ENCODE measurements at places on chromosomes 3 and 15.

- peaks cover 6% of the 10 kb centered on the region for H3K36me3 ChIP-seq
- H3K27me3 ChIP-seq = no peaks in the 10 kb centered on the region
- peak; percentile 94 for DNase-seq
- H3K4me3 ChIP-seq = peak within 1 kb of the TSS; percentile 100
- peak within 1 kb of the TSS; percentile 67 for H3K27ac ChIP-seq
- no peaks in the 10 kb centered on the region for H3K4me1 ChIP-seq
Observed at GRCh38 chr3:48188266-48189201, at the start of gene CDC25A. TSS of gene CDC25A (minus strand) at chr3:48188417. CDS start at chr3:48187947, 470 bp downstream.

GRCh38 chr3:148532326-148532725, 165.4 kb upstream of the AGTR1 start:
- H3K27ac ChIP-seq = no peak overlapping the region
- H3K4me1 ChIP-seq = no peaks in the 10 kb centered on the region
- H3K36me3 ChIP-seq = no peaks in the 10 kb centered on the region
- H3K4me3 ChIP-seq = no peak overlapping the region
- H3K27me3 ChIP-seq = no peaks in the 10 kb centered on the region

GRCh38 chr15:95009635-95010034, 778.3 kb downstream of the MCTP2 start:
- DNase-seq = no peak
- no peak overlapping the region for H3K27ac ChIP-seq
- H3K36me3 ChIP-seq = no peaks in the 10 kb centered on the region
- no peak overlapping the region for H3K4me3 ChIP-seq
- no peaks in the 10 kb centered on the region for H3K27me3 ChIP-seq

GRCh38 chr3:14141602-14142341, 16.9 kb downstream of the TMEM43 start:
- peaks cover 57% of the 10 kb centered on the region for H3K36me3 ChIP-seq
- peaks cover 18% of the 10 kb centered on the region for H3K4me1 ChIP-seq
- H3K27me3 ChIP-seq = no peaks in the 10 kb centered on the region
- no peak overlapping the region for H3K27ac ChIP-seq
- H3K4me3 ChIP-seq = no peak overlapping the region
- DNase-seq = no peak

DNA sequence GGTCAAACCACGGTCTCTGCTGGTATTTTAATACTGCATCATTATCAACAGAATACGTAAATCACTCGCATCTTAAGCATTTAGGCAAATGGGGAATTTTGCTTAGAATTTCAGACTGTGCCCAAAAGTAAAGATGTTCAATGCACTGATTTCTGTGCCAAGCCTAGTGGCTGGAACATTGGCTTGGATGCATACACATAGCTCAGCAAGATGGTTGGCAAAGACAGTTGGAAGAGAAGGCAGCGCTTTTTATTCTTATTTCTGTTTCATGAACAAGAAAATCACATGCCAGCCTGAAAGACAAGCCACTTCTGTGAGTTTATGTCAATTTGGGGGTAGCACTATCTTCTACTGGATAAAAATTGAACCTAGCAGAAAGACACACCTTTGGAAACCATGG, 15.1 kb downstream of the MECOM start:
- no peaks in the 10 kb centered on the region for H3K27me3 ChIP-seq
- DNase-seq = no peak
- no peak overlapping the region for H3K4me3 ChIP-seq
- no peaks in the 10 kb centered on the region for H3K4me1 ChIP-seq

GRCh38 chr3:52809662-52810377, 15.2 kb downstream of the ITIH3 start:
- H3K4me3 ChIP-seq = peak overlapping the region; percentile 15
- no peak for DNase-seq
- H3K4me1 ChIP-seq = no peaks in the 10 kb centered on the region
- H3K36me3 ChIP-seq = no peaks in the 10 kb centered on the region

- H3K27me3 ChIP-seq = no peaks in the 10 kb centered on the region
- H3K4me3 ChIP-seq = no peak overlapping the region
- no peaks in the 10 kb centered on the region for H3K4me1 ChIP-seq
- no peaks in the 10 kb centered on the region for H3K36me3 ChIP-seq
- H3K27ac ChIP-seq = no peak overlapping the region
Observed at GRCh38 chr3:77595371-77595870, 555.5 kb downstream of the ROBO2 start.

GRCh38 chr3:119589102-119589773, 8.4 kb upstream of the PLA1A start:
- H3K4me3 ChIP-seq = no peak overlapping the region
- no peaks in the 10 kb centered on the region for H3K4me1 ChIP-seq
- no peaks in the 10 kb centered on the region for H3K27me3 ChIP-seq
- no peaks in the 10 kb centered on the region for H3K36me3 ChIP-seq

DNA sequence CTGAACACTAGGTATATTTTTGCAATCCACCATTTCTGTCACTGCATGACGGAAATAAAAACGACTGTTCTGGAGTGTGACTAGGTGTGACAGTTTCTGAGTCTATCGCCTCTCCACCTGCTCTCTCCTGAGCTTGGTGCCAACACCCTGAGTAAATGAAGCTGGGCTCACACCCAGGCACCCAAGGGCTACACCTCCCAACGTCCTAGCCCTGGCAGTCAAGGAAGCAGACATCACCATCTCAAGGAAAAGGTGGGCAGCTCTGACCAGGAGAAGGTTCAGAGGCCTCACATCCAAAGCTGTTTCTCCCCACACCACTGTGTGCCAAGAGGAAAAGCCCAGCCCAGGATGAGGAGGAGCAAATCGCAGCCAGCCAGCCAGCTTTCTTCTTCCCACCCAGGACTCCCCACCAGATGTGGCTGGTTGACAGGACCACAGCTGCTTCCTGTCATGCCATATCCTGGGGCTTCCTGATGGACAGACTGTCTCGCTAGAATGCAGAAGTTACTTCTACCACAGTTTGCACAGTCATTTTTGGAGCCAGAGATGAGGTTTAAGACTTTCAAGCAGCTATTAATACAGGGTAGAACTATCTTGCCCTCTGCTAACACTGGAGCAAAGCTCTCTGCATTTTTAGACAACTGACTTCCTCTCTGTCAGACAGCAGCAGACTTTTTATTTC, 3.3 kb downstream of the SCAMP2 start:
- H3K27me3 ChIP-seq = no peaks in the 10 kb centered on the region
- no peak for DNase-seq
- H3K4me1 ChIP-seq = peaks cover 29% of the 10 kb centered on the region
- peak overlapping the region; percentile 21 for H3K4me3 ChIP-seq
- peak overlapping the region; percentile 62 for H3K27ac ChIP-seq

DNA sequence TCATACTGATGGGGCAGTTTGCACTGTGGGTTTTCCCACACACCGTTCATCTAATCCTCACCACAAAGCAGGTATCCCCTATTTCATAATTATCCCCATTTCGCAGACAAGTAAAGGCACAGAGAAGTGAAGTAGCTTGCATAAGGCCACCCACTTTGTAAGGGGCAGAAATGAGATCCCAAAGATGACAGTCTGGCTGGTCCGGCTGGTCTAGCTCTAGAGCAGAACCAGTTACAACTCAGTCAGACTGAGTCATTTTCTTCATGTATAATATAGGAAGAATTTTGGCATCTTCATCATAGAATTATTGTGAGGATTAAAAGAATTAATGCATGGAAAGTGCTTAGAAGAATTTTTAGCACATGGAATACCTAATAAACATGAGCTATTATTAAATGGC, 10.6 kb downstream of the RBP1 start:
- no peaks in the 10 kb centered on the region for H3K27me3 ChIP-seq
- H3K4me3 ChIP-seq = no peak overlapping the region
- H3K36me3 ChIP-seq = no peaks in the 10 kb centered on the region
- no peaks in the 10 kb centered on the region for H3K4me1 ChIP-seq
- H3K27ac ChIP-seq = no peak overlapping the region

- H3K4me3 ChIP-seq = no peak overlapping the region
- no peak for DNase-seq
- H3K27ac ChIP-seq = no peak overlapping the region
- H3K4me1 ChIP-seq = no peaks in the 10 kb centered on the region
Observed at GRCh38 chr15:70923311-70924080, 30.9 kb downstream of the LRRC49 start.

GRCh38 chr3:156409694-156410093, 145.2 kb downstream of the SSR3 start:
- no peak overlapping the region for H3K27ac ChIP-seq
- no peaks in the 10 kb centered on the region for H3K36me3 ChIP-seq
- DNase-seq = no peak
- no peaks in the 10 kb centered on the region for H3K27me3 ChIP-seq
- H3K4me1 ChIP-seq = no peaks in the 10 kb centered on the region

- peaks cover 9% of the 10 kb centered on the region for H3K4me1 ChIP-seq
- DNase-seq = peak; percentile 64
- H3K27me3 ChIP-seq = no peaks in the 10 kb centered on the region
- H3K27ac ChIP-seq = peak overlapping the region; percentile 95
- peak overlapping the region; percentile 49 for H3K4me3 ChIP-seq
Observed at GRCh38 chr3:123586131-123586530, 1.3 kb upstream of the HACD2 start.

DNA sequence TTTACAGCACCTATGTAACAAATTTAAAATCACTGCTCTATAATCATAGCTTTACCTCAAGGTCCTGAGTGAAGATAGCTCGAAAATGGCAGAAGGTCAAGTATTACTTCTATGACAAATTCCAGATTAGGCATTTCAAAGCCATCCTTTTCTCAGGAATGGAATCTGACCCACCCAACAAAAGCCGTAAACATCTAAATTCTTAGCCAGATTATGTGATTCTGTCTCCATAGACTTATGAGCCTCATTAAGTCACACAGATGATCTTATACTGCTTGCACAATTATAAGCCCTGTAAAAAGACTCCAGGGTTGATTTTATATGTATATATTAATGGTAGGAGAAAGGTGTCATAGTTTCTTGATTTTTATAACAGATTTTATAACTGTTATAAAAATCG, 56.9 kb downstream of the CEP152 start:
- H3K4me3 ChIP-seq = no peak overlapping the region
- no peak overlapping the region for H3K27ac ChIP-seq
- no peaks in the 10 kb centered on the region for H3K4me1 ChIP-seq

GRCh38 chr3:189142527-189142926, 29.2 kb upstream of the TPRG1 start:
- no peak overlapping the region for H3K4me3 ChIP-seq
- no peak for DNase-seq
- H3K4me1 ChIP-seq = peaks cover 6% of the 10 kb centered on the region

DNA sequence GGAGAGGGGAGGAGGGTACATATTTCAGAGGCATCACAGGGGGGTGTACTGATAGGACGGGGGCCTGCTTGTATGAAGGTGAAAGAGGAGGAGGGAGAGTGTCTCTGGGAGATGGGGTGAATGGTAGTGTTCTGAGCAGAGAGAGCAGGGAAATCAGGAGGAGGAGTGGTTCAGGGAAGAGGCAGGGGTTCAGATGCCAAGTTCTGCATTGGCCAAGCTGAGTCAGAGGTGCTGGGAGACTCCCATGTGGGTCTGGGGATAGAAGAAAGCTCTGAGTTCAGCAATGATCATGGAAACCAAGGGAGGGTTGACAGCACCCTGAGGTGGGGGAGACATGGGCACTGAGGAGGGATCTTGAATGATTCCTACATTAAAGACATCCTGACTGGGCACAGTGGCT, 3.0 kb downstream of the CYP8B1 start:
- DNase-seq = no peak
- H3K27ac ChIP-seq = no peak overlapping the region
- no peaks in the 10 kb centered on the region for H3K27me3 ChIP-seq
- peaks cover 9% of the 10 kb centered on the region for H3K36me3 ChIP-seq
